ENCODE measurements at places on chromosomes 4 and X.

GRCh38 chrX:129361576-129361975 lies 161.7 kb downstream of the SMARCA1 start:
- no peak for DNase-seq

- DNase-seq: no peak
Observed at GRCh38 chrX:135591871-135592270, 71.4 kb downstream of the INTS6L start.

- no peak for DNase-seq
Observed at GRCh38 chr4:87399148-87399547, 8.2 kb upstream of the HSD17B11 start.

DNA sequence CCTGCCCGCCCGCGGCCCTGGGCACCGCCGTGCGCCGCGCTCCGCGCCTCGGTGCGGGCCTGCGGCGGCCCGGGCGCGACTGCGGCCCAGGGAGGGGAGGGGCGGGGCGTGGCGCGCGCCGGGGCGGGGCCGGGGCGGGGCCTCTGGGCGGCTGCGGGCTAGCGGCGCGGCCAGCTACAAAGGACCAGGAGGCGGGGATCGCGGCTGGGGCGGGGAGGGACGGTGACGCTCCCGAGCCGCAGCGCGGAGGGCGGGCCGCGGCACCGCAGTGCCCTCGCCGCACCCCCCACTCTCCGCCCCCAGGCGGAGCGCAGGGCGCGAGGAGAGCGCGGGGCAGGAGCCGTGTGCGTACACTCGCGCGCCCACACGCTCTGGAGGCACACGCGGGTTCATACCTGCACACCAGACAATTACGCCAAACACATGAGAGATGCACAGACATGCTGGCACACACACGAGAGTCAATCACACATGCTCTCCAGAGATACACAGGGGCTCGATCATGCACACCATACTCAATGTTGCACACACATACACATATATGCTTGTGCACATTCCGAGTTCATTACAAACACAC lies at the start of gene CRMP1:
TSS of gene CRMP1 (minus strand) at position 83 of the 577 bp plus-strand sequence. CDS start 117 bp downstream, outside the sequence.
- DNase-seq: peak; percentile 34

- no peak for DNase-seq
Observed at GRCh38 chrX:79081895-79082512, 62.5 kb upstream of the GPR174 start.

DNA sequence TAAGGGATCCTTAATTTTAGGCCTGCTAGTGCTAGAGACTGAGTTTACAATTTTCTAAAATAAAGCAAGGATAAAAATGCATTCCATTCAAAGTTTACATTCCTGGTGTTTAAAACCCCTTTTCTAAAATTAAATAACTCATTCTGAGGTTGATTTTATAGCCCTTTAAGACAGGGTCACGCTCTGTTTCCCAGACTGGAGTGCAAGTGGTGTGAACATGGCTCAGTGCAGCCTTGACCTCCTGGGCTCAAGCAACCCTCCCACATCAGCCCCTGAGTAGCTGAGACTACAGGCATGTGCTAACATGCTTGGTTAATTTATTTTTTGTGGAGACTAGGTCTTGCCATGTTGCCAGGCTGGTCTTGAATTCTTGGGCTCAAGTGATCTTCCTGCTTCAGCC lies 6.8 kb upstream of the CDKL2 start:
- no peak for DNase-seq

- DNase-seq: no peak
Observed at GRCh38 chrX:155778844-155779553, 102.1 kb upstream of the VAMP7 start.

GRCh38 chr4:139214039-139214534 lies 37.1 kb upstream of the ELF2 start:
- no peak for DNase-seq

GRCh38 chr4:7021930-7022664 lies 21.1 kb upstream of the TADA2B start:
- peak; percentile 90 for DNase-seq

DNA sequence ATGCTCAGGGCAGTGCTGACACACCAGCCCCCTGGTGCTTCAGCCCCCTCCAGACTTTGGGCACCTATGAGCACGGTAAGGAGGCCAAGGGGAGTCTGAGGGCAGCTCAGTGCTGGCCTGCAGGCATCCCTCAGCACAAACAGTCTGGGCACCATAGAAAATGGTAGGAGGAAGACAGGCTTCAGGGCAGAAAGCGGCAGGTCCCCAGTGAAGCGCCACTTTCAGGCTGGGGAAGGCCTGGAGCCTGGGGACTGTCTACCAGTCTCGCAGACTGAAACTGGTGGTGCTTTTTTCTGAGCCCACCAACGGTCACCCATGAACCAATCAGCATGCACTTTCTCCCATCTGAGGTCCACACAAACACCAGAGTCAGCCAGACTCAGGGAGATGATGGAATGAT lies 1074.7 kb downstream of the PCDH18 start:
- no peak for DNase-seq

DNA sequence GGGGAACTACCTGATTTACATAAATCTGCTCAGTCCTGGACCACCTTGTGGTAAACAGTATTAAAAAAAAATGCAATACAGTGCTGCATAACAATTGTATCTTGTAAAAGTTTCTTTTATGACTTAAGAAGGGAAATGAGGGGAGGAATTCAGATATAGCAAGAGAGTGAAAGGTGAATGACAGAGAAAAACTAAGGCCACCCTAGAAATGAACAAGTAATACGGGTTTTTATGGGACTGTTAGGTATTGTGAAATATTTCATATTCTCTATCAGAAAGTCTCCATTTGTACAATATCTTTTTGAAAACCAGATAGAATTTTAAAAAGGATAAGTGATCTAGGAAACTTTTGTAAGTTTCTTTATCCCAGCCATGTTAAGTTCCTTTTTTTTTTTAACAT lies 69.7 kb upstream of the NOCT start:
- DNase-seq: no peak

DNA sequence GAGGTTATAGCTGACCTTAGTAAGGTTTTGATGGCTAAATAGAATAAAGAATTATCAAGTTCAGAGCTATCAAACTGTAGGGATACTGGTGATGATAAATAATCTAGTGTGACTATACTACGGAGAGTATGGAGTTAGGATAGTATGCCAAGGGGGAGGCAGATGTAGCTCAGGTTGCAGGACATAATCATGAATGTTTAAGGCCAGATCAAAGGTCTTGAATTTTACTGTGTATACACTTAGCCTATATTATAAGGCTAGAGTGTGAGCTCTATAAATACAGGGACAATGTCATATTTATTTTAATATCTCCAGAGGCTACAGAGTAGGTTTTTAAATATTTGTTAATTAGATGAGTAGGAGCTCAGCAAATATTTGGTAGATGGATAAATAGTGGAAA lies 131.1 kb upstream of the STIM2 start:
- DNase-seq: no peak

DNA sequence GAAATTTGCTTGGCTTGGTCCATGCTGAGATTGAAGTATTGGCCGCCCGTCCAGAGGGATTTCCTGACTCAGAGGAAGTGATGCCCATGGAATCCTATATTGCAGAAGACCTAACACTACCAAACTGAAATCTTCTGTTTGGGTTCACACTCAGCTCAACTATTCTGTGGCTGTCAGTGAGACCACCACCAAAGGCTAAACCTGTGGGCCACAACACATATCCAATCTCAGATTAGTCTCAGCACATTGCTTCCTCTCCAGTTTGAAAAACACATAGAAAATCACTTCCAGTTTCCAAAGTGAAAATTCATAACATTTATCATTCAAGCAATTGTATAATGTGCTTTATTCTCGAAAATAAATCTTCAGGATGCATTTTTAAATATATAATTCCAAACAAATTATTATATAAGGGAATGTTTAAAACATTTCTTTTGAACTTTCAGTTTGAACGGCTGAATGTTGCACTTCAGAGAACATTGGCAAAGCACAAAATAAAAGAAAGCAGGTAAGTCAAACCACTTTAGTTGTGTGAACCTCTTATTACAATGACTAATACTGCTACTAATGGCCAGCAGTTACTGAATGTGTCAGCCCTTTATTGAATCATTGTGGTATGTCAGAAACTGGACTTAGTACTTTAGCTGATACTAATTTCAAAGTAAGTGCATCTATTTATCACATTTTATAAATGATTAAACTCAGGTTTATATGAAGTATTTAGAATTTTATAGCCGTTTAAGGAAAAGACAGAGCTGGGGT lies 37.0 kb downstream of the GUCY1A1 start:
- no peak for DNase-seq

DNA sequence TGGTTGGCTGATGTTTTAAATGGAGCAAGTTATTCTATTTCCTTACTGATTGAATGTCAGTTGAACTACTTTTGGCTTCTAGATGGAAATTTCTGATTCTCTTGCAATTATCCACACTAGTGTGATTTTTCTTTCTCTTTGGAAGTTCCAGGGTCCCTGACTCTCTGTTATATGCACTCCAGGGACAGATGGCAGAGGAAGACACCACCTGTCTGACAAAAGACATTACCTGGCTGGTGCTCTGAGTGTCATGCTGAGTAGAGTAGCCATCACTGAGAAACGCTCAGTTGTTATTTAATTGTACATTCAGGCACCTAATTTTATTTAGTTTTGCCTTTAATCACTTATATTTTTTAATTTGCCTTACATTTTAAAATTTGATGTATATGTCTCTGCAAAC lies 105.4 kb upstream of the TLL1 start:
- DNase-seq: no peak

- no peak for DNase-seq
Observed at GRCh38 chr4:8391972-8392371, 48.6 kb downstream of the ACOX3 start.

DNA sequence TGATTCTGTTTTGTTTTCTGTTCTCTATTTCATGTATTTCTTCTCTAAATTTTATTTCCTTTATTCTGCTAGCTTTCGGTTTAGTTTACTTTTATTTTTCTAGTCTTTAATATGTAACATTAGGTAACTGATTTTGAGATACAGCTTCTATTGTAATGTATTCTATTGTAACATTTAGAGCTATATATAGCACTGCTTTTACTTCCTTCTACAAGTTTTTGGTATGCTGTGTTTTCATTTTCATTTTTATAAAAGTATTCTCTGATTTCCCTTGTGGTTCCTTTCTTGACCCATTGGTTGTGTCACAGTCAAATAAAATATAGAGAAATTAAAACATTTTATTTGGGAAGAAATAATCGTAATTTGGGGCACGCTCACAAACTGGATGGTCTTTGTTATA lies 13.9 kb upstream of the CT47A1 start:
- DNase-seq: no peak

DNA sequence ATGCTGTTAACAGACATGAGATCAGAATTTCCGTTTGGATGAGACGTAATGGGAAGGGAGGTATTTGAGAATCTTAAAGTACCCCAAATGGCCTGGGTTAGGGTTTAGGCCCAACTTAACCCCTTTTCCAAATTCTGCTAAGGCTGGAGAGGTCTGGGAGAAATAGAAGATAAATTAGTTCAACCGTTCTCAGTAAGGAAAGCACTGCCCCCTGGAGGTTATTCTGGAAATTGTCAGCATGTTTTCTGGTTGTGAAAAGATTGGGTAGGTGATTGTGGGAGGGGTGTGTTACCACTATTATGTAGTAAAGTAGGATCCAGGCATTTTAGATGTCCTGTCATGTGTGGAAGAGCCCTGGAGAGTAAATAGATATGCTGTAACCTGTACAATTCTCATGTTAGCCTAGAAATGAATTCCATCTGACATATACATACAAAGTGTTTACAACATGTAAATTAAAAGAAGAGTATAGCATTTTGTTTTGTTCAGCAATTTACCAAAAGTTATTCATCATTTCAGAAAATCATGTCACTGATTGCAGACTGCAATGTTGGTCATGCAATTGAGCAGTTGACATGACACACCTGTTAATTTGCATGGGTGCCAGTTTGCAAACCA lies 26.8 kb upstream of the GRXCR1 start:
- peak; percentile 11 for DNase-seq

- no peak for DNase-seq
Observed at GRCh38 chrX:11566173-11566572, 99.5 kb downstream of the ARHGAP6 start.

GRCh38 chr4:109588176-109588575 lies 28.1 kb downstream of the MCUB start:
- DNase-seq: no peak

GRCh38 chr4:1485280-1485679 lies 79.0 kb upstream of the NKX1-1 start:
- DNase-seq: no peak

- DNase-seq: no peak
Observed at GRCh38 chr4:175405961-175406360, 406.1 kb downstream of the GPM6A start.

DNA sequence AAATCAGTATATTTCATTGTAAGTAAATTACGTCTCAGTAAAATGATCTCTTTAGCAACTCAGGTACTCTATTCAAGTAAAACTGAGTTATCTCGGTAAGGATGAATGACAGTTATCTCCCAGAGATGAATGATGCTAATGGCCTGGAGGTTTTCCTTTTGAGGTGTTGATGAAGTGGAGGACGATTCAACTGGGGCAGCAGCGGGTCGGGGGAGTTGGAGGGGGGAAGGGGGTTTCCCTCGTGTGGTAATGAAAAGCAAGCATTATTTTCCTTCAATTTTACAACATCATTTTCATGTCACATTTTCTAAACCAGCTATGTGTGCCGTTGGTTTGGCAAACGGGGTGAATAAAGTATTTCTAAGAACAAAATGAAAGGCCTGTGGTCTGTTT lies 92.4 kb upstream of the ATXN3L start:
- DNase-seq: no peak

- no peak for DNase-seq
Observed at GRCh38 chrX:5051831-5052491, 1176.7 kb downstream of the NLGN4X start.

DNA sequence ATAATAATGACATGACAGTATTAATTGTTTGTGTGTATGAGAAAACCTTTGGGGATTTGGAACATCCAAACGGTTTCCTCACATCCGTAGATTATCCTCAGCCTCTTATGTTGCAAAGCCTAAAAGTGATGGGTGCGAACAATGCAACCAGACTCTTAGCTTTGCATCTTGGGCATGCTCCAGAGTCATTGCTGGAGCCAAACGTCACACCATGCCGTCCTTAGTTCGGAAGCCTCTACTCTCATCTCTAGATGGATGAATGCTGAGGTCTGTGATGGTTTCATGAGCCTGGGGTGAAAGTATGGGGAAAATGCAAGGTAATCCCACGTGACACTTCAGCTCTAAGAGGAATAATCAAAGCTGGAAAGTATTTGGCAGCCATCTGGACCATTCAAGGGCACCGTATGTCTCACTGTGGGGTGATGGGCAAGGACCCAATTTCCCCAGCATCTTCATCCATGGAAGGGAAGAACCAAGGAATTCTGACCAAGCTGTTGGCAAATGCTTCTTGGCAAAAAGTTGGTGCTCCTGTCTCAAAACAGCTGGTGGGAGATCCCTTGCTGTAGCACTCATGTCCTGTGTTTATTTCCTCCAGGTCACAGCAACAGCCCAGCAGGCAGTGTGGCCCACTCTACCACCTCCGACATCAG lies 6.3 kb upstream of the RTL5 start:
- DNase-seq: no peak

- DNase-seq: no peak
Observed at GRCh38 chrX:71191248-71191647, 31.8 kb upstream of the GJB1 start.

- DNase-seq: no peak
Observed at GRCh38 chr4:13656569-13657405, 29.3 kb upstream of the BOD1L1 start.
